ENCODE measurements at places on chromosomes 4 and X. TPM values are rescaled to one million over a fixed set of nuclear protein-coding genes. Genes with fewer than 3 reads are reported as not detected.

The SLC49A3 gene
- total RNA-seq, result 17.3 TPM

The RBM47 gene
- total RNA-seq, result 4.7 TPM

The XK gene
- total RNA-seq, result 8.7 TPM

The MAOA gene
- 102 TPM for total RNA-seq

The ARX gene
- not detected for total RNA-seq

The PPP1R2C gene
- total RNA-seq, result not detected

The TRIM75 gene
- total RNA-seq, result not detected

The CLCN5 gene
- 2.7 TPM for total RNA-seq

The NAP1L5 gene
- total RNA-seq, result 2.4 TPM

The LRCH2 gene
- total RNA-seq, result 1.4 TPM

The UGT2A1 gene
- total RNA-seq, result not detected

The SMPX gene
- total RNA-seq, result 661 TPM

- no peak for DNase-seq
These were observed 144.6 kb downstream of the KIT start for GRCh38 chr4:54802336-54802735.

DNA sequence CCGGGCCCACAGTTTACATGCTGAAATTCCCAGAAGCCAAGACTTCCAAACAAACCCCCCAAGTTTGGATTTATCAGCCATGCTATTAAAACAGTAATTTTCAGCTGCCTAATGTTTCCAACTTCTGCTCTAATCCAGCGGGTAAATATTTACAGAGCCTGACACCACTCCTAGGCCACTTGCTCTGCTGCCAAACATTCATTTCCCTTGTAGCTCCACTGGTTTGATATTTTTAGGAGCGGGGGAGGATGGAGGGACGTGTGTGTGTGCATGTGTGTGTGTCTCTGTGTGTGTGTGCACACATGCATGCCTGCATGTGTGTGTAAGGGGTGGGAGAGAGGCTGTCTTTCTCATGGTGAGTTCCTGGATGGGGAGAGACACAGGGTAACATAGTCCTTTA lies 115.7 kb upstream of the PJA1 start:
- no peak for DNase-seq

GRCh38 chrX:152932598-152933175 lies 34.8 kb downstream of the ZNF185 start:
- DNase-seq, result no peak

GRCh38 chrX:46819136-46819535 lies 17.7 kb upstream of the RP2 start:
- DNase-seq, result no peak

GRCh38 chrX:136812286-136812685 lies 31.6 kb upstream of the ARHGEF6 start:
- no peak for DNase-seq

DNA sequence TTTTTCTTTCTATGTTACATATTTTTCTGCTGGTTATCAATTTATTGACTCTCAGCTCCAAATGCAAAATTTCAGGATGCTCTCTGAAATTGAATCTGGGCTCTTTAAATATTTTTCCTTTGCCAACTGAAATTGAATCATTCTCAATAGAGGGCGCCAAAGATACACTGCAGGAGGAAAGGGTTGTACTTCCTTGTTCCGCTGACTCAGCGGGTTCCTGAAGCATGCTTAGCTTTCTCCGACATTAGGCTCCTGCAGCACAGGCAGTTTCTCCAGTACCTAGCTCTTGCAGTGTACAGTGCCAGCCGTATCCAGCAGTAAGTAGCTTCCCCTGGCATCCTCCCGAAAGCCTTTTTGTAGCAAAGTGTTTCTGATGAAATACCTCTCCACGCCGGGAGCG lies 28.8 kb upstream of the CFAP47 start:
- DNase-seq, result no peak

- DNase-seq, result no peak
These were observed 72.5 kb downstream of the UBE2K start for GRCh38 chr4:39770471-39770870.

- peak; percentile 66 for DNase-seq
These were observed 775 bp downstream of the KCTD8 start for GRCh38 chr4:44447563-44448504.

- no peak for DNase-seq
These were observed 46.8 kb upstream of the GC start for GRCh38 chr4:71830497-71831190.

DNA sequence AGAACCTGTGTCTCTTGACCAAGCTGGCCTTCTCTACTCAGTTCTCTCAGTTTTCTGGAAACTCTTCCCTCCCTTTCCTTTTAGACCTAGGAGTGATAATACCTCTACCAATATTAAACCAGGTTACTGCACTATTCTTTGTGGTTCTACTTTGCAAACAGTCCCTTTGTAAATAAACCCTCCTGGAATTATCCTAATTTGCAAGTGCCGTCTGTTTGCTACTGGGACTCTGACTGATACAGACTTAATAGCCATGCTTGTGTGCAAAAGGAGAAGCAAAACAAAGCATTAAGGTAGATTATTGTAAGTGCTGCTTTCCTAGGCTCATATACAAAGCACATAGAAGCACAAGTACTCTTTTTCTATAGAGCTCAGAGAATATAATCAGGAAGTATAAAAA lies 507.0 kb downstream of the INPP4B start:
- no peak for DNase-seq

GRCh38 chrX:19902110-19902509 lies 14.7 kb upstream of the SH3KBP1 start:
- DNase-seq, result no peak

GRCh38 chr4:101921370-101921769 lies 130.8 kb downstream of the BANK1 start:
- no peak for DNase-seq
